Stimulated activated CD4-positive, alpha-beta T cell treated with anti-CD3 and anti-CD28 coated beads, Interleukin-2, amount 100 ng/mL, for 48 hours (primary cell): ENCODE measurements at places on chromosomes 16 and 17.

GRCh38 chr17:42760652-42761581, at the start of gene RAMP2:
Gene RAMP2, plus strand, starts transcription at chr17:42761227. Its CDS starts 35 bp downstream, at chr17:42761262.
- DNase-seq, result no peak

GRCh38 chr17:45876539-45876938, 17.8 kb upstream of the MAPT start:
- DNase-seq, result no peak

- DNase-seq, result no peak
Measured at GRCh38 chr16:86663685-86664521, 85.6 kb downstream of the FOXL1 start.

GRCh38 chr17:13575922-13576419, 25.8 kb downstream of the HS3ST3A1 start:
- DNase-seq, result no peak

DNA sequence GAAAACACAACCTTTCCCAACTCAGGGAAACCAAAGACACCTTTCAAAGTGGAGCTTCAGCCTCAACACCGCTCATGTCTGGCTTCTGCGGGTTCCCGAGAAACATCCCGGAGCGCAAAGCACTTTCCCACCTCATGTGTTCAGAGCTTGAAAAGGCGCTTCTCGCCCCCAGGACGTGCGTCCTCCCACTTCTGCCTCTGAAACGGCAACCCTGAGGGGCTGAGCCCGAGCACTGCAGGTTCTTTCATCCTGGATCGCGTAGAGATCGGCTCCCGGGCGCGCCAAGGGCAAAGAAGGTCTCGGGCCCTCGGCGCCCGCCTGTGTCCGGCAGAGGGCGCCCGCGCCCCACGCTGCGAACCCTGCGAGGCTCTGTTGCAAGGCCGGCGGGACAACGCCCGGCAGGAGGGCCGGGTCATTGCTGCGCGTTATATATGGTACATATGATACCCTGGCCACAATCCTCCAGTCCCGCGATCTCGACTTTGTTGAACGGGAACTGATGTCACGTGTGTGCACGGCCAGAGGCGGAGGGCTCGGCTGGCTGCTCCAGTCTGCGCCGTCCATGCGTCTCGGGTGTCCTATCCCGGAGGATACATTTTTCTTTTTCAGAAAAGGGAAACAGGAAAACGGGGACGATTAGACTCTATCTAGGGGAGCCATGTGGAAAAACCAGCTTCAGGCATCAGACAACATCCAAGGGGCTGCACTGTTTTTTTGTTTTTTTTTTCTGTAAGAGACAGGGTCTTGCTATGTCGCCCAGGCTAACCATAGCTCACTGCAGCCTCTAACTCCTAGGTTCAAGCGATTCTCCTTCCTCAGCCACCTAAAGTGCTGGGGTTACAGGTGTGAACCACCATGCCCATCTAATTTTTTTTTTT, 19.1 kb downstream of the COQ7 start:
- DNase-seq, result peak; percentile 79

DNA sequence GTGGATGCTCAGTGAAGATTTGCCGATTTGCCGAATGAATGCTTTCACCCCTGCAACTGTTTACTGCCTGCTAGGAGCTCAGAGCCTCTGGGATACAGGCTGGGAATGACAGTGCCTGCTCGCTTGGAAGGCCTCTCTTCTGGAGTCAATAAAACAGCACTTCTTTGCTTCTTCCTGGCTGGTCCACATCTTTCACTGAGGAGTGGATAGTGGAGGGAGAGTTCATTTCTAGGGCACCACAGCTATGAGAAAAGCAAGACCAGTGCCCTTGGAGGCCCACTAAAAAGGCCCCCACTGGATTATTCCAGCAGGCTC, 3.1 kb upstream of the USP7 start:
- no peak for DNase-seq

- DNase-seq, result no peak
Measured at GRCh38 chr17:63579633-63580032, 21.1 kb upstream of the TACO1 start.

DNA sequence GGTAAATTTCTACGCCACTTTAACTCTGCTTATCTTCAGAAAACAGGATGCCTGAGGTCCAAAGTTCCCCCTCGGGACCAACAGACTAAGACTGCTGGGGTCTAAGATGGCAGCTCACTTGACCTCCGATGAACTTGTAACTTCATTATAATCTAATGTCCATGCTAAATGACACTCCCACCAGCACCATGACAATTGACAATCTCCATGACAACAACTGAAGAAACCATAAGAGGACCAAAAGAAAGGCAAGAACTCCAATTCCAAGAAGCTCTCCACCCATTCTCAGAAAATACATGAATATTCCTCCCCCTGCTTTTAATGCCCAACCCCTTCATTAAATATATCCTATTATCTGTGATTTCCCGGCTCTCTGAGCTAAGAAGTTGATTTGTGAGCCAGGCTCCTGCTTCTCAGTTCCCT, 7.5 kb downstream of the CCL4 start:
- no peak for DNase-seq

DNA sequence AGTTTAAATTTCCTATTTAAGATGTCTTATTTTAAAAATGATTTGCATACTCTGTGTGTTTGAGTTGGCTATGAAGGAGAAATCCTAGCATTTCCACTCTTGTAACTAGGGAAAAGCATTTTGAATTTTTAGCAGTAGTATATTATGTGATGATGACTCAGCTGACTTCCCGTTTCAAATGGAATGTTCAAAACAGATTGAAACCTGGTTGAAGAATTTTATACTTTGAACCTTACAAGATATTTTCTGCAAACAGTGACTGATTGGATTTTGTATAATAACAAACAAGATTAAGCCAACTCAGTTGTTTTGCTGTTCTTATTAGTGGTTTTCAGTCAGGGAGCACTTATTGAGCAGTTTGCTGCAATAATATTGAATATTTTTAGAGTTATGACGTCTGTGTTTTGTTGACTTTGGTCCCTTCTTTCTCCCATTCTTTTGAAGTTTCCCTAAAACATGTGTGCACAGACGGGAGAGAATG, 8.0 kb downstream of the TNRC6A start:
- DNase-seq, result no peak

DNA sequence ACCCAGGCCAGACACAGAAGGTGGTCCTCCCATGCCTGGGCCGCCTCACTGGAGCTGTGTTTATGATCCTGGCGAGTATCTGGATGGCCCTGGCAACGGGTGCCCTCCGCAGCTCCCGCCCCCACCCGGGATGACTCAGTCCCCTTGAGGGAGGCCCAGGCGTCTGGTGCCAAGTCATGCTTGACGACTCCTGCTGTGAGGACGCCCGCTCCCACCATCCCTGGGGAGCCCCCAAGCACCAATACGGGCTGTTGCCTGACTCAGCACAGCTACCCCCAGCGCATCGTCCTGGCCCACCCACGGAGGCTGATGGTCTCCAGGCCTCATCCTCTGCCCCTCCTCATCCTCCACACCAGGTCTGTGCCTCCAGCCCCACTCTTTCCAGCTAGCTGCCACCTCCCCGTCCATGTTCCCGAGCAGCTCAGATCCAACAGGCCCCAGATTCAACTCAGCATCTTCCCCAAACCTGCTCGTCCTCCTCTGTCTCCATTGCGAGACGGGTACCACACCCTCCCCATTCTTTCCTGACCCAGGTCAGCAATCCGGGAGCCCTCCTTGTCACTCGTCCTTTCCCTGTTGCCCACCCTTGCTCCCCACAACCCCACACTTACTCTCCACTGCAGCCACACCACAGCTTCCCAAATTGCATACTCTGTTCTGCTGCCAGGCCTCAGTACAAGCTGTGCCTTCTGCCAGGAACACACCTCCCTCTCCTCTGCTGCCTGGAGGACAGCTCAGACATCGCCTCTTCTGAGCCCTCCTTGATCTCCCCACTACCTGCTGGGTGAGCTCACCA, 2.6 kb downstream of the CAMKK1 start:
- no peak for DNase-seq

DNA sequence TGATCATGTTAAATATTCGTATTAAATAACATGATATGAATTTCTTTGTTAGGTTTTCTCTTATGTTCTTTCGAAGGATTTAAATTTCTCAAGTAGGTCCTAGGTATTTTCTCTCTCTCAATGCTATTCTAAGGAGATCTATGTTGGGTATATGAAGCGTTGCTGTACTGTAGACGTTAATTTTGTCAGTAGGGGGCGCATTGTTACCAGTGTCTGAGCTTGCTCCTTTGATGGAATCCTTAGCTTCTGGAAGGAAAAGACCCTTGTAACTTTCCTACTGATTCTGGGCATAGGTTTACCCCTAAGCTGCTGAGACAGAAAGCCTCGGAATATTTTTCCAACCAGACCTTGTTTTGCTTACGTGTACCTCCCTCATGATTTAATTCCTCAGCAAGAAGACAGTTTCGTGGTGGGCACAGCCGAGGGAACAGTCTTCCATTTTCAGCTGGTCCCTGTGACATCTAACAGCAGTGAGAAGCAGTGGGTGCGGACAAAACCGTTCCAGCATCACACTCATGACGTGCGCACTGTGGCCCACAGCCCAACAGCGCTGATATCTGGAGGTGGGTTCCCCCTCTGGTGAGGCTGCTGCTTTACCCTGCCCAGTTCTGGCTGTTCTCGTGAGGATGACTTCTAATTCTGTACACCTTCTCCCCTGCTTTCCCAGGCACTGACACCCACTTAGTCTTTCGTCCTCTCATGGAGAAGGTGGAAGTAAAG, 17.9 kb downstream of the UTP4 start:
- peak; percentile 50 for DNase-seq

DNA sequence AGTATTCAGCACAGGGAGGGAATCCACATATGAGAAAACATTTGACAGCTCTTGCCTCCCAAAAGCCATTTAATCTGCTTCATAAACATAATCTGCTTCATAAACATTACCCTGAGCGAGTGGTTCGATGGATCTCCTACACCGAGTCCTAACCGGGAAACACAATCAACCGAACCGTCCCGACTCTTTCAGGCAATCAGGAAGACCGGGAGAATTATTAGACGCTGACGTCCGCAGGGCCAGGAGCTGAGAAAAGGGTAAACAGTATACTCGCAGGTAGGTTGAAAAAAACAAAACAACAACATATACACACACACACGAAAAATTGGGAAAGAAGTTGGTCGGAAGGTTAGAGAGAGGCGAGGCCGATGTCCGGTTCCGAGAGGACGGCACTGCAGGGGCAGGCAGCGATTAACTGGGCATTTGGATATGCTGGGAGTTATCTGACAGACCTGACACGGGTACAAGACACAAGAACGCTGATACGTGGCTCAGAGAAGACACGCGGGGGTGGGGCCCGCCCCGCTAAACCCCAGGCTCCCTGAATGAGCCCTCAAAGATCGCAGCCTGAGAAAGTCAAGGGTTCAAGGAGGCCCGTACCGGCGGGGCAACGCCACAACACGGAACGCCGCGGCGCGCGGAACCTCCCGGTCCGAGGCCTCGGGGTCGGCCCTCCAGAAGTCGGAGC, 585 bp downstream of the AP1G1 start:
- DNase-seq, result peak; percentile 30

DNA sequence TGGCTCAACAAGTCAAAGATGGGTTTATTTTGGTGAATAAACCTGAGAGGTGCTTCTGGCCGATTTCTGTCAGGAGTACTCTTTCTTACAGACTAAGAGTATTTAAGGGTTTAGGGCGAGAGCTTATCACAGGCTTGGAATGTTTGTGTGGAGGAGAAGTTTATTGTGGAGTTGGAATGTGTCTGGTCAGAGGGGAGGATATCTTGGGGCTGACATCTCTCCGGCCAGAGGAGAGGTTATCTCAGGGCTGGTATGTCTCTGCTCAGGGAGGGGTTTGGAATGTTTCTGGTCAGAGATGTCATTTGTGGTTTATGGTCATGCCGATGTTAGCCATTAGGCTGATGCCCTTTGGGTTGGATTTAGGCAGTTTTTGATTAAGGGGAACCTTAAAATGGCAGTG, 236.4 kb upstream of the EEF2KMT start:
- DNase-seq, result no peak

DNA sequence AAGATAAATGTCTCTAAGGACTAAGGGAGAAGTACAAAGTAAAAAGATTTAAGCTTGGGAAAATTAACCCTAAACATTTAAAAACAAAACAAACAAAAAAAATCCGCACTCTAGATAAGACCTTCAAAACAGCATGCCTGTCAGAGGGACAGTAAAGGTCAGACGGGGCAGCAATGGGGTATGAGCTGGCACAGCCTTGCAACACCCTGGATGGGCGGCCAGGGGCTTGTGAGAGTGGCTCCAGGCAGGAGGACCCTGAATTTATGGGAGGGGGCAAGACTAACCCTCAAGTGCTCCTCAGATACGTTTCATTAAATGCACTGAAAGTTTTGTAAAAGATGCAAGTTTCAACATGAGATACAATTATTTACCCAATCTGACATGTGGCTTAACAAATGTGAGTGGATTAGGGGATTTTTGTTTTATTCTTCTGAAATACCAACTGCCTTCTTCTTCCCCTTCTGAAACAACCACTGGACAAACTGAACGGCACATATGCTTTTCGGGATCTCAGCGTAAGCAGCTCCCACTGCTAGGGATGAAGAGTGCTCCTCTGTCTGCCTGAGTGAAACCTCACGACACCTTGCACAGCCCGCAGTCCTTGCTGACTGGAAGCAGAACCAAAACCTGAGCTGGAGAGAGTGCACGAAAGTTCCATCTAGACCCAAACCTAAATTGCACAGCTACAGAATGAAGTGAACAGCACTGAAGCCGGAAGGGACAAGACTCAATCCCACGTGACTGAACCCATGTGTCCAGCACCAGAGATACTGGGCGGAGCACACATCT, 128.4 kb downstream of the ANKRD11 start:
- DNase-seq, result no peak

- no peak for DNase-seq
Measured at GRCh38 chr17:80095038-80095843, 6.1 kb upstream of the GAA start.

DNA sequence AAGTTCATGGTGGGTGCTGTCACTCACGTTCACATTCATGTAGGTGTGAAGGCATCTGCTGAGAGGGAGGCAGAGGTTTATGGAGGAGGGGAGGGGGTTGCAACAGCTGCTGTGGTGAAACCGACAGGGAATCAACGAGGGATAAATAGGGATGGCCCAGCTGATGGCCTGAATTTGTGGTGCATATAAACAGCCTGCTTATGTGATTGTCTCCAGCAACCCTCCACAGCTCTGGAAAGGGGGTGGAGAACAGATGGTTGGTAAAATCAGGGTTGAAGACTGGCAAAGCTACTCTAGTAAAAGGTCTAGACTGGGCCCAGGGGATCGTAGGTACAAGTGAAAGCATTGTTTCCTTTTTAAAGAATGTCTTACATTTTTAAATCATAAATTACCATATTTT, 53.7 kb downstream of the IQCK start:
- DNase-seq, result no peak

DNA sequence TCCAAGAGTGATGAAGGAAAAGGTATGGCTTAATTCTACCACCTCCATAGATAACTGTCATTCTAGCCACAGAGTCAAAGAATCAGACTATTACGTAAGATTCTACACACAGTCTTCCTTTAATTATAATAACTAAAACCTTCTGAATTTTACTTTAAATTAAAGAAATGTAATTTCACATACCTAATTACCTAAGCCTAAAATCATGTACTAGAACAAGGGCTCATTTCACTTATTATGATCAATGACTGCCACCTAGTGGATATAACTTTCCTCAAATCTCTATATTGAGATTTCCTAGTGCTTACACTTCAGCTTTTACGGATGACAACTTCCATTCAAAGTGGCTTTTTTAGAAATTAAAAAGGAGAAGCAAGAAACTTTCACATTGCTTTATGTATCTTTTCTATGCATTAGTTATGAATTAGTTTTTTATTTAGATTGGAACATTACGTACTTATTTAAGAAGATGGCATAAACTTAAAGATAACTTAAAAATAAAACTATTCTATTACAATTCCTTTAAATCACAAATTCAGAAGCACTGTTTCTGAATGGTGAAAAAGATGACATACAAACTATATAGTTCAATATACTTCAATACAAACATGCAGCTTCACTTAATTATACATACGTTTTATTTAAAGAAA, 18.2 kb upstream of the ABCA10 start:
- no peak for DNase-seq

- no peak for DNase-seq
Measured at GRCh38 chr16:79473456-79473855, 127.1 kb downstream of the MAF start.
